ENCODE measurements at places on chromosomes 16 and 17.

- DNase-seq: no peak
These were observed 88.7 kb downstream of the BMERB1 start for GRCh38 chr16:15523092-15523541.

- DNase-seq: no peak
These were observed 15.6 kb upstream of the TRIM25 start for GRCh38 chr17:56929362-56929969.

- DNase-seq: no peak
These were observed 89.5 kb downstream of the CDH11 start for GRCh38 chr16:65032387-65032786.

GRCh38 chr16:70478912-70479341 is 24.5 kb downstream of the FCSK start:
- DNase-seq: no peak

- no peak for DNase-seq
These were observed 59.4 kb upstream of the SIAH1 start for GRCh38 chr16:48444574-48444973.

GRCh38 chr17:32461853-32462617 is 17.7 kb downstream of the PSMD11 start:
- DNase-seq: peak; percentile 8

DNA sequence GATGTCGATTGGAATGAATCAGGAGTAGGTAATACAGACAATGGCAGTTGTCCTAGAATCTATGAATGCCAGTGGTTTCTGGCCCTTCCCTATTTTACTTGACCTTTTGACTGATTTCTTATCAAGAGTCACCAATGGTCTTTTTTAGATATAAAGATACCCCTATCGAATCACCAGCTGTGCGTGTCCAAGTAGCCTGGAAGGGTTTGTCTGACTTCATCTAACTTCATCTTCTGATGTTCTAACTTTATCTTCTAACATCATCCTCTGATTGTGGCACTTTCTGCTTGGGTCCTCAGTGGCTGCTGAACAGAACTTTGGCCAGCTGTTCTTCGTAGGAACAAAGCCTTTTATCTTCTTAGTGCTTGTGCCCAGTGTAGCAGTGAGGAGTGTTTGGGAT is 129.7 kb downstream of the MSI2 start:
- no peak for DNase-seq

DNA sequence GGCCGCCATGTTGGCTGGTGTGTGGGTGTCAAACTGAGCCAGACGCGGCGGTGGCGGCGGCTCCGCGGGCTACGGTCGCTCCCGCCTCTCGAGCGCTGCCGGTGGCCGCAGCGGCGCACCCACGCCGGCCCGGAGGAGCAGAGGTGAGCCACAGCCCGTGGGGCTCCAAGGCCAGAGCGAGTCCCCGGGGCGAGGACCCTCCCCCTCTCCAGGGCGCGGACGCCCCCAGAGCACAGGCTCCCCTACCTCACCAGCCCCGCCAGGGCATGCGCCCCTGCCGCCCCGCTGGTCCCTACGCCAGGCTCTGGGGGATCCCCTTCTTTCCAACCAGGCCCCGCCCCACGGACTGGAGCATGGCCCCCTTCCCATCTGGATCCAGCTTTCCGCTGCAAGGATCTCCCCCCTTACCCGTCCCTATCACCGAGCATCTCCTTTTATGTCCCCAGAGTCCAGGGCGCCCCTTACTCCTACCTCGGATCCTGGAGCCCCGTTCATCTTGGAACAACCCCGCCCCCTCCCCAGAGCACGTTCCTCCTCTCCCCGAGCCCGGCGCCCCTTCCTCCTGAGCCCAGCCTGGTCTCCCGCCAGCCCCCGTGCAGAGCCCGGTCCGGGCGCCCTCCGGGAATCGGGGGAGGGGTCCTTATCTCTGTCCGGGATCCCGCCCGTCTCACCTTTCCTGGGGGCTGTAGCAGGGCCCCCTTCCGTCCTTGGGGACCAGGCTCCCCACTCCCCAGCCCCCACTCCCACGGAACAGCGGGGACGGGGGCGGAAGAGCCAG is 412 bp downstream of the EPN2 start:
- no peak for DNase-seq

GRCh38 chr16:16021988-16022682 is 72.7 kb downstream of the ABCC1 start:
- DNase-seq: no peak

DNA sequence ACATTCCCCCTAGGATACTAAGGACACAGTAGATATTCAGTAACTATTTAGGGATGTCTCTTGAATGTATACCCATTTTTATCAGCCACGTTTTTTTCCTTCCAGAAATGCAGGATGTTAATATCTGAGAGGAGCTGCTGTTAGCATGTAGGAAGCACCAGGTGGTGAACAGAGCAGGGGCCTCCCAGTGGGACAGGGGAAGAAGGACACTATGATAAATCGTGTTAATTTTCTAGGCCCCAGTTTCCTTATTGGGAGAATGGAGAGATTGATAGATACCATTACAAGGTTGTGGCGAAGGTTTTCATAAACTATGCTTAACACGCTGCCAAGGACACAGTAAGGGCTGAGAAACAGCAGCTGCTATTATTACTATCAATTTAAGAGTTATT is 45.4 kb downstream of the PRSS54 start:
- no peak for DNase-seq

GRCh38 chr16:11963706-11964105 is 1.3 kb upstream of the TNFRSF17 start:
- DNase-seq: no peak

GRCh38 chr17:70888324-70888723 is 719.0 kb downstream of the KCNJ2 start:
- no peak for DNase-seq

DNA sequence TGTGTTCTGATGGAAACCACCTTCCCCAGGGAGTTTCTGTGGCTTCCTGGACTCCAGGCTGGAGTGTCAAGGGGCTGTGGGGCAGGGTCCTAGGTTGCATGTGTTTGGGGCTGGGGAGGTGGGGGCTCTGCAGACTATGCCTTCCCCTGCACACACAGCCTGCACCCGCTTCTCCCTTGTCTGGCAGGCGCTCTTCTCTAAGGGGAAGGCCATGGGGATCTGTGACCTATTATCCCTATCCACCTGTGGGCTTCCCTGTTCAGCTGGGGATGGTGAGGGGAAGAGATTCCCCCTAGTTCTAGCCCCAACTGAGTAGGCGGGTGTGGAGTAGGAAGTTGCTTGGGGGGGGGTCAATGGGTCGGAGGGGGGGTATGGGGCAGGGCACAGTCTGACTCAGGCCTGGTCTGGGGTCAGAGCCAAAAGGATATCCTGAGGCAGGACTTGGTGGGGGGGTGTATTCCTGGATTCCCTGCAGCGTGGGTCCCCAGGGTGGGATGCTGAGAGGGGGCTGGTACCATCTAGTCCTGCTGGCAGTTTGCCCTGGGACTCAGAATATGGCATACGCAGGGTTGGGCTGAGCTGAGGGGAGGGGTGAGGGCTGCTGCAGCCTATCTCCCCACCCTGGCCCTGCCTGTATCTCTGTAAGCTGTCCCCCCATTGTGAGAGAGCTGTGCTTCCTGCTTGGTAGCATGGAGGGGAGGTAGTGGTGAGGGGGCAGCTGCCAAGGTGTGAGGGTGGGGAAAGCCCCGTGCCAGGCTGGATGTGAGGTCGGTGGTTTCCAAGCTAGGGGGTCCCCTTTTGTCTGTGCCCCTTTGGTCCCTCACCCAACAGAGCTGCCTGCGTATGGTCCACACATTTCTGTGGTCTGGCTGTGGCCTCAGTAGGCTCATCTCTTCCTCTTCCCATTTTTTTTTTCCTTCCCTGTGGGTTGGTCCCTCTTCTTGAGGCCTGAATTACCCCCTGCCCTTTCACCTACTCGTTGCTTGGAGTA is 14.7 kb downstream of the RARA start:
- no peak for DNase-seq

GRCh38 chr17:38735161-38735997 is 5.2 kb downstream of the CISD3 start:
- DNase-seq: no peak

- DNase-seq: no peak
These were observed 6.6 kb downstream of the NARF start for GRCh38 chr17:82465023-82465603.

- DNase-seq: peak; percentile 33
These were observed 658 bp downstream of the SYNRG start for GRCh38 chr17:37608351-37609169.

DNA sequence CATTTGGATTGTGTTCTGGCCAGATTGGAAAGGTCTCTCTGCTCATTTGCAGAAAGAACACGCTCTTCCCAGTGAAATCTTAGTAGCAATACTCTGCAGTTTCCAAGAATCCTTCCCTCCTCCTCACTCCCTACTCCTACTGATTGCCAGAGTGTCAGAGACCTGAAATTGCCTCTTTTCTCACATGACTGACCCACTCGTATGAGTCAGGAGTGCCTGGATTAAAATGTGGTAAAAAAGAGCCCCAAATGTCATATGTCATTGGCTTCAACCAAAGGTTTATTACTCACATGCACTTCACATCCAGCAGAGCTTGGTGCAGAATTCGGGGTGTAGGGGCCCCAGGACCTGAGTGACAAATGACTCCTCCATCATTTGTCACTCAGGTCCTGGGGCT is 39.7 kb upstream of the IRX3 start:
- no peak for DNase-seq

- DNase-seq: no peak
These were observed 27.2 kb upstream of the C16orf95 start for GRCh38 chr16:87344165-87344930.

GRCh38 chr16:29830774-29831173 is 10.5 kb downstream of the MVP start:
- no peak for DNase-seq

DNA sequence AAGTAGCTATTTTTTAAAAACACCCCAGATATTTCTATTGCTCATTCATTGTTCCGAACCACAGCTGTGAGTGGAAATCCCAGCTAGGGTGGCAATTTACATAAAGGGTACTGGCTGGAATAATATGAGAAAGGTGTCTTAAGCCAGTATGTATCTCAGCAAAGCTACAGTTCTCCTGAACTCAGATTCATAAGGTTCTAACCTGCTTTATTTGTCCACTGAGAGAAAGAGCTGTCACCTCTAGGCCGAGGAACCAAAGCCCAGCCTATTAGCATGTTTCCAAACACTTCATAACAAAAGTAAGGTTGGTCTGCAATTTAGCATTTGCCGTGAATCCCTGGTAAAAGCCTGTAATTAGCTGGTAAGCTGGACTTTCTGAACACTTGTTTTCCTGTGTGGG is 57.0 kb upstream of the CLEC19A start:
- DNase-seq: no peak

- no peak for DNase-seq
These were observed 7.0 kb downstream of the CDR2L start for GRCh38 chr17:74994440-74994839.

DNA sequence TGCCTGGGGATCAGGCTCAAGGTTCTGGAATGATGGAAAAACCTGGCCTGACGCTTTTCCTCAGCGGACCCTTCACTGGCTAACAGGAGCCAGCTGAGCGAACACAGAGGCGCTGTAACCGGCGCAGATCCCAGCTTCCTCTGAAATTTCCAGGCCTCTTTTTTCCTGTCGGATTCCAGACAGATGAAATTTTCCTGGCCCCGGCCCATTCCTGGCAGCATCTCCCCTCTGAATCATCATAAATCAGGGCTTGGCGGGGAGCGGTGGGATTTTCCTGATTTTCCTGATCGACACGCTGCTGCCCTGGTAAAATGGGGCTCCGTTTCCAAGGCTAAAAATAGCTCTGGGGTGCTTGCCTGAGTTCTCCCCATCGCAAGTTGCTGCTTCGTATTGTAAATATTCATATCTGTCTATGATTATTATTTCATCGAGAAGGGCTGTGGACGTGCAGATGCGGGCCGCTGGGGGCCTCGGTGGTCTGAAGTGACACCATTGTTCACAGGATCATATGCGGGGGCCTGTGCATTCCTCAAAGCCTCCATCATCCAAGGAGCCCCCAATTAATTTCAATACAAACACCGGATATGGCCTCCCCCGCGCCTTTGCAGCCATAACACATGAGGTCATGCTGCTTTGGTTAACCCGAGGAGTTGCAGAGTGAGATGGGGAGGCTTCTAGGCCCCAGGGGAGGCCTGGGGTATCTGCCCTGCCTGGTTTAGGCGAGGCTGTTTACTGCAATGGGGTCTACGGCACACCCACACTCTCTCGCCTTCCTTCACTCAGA is 45.8 kb upstream of the ETV4 start:
- no peak for DNase-seq

DNA sequence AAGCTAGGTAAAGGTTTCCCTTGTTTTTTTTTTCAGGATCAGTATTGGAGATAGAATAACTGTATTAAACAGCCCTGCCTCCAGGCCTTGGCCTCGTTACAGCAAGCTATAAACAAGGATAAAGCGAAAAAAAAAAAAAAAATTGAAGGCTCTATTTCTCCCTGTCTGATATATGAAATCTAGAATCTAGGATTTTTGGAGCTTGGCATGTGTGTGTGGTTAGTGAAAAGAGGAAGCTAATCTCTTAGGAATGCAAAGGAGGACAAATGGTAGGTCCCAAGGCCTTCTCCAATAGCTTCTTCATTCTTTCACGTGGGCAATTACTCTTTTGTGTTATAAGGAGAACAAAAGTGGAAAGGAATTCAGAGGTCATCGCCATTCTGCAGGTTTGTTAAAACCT is 470.3 kb downstream of the TMEM114 start:
- no peak for DNase-seq

- no peak for DNase-seq
These were observed 120.0 kb upstream of the TBX2 start for GRCh38 chr17:61279476-61280145.

DNA sequence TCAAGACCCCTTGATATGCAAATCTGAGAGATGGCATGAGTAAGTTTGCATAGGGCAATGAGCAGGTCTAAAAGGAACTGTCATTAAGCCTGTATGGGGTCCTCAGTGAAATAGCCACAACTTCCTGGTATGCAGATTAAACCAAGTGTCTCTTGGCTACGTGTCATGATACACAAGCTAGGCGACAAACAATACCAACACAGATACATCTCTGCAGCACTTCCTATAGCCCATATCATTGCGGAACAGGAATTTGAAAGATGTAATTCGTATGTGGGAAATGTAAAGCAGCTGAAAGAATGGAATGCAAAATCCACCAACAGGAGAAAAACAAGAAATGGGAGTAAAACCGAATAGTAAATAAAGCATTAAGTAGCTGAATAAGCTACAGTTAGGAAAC is 12.9 kb downstream of the PRSS22 start:
- no peak for DNase-seq

Data from NCI-H1417 treated with DMSO at 0.1 percent for 48 hours (cell line).